ENCODE measurements at places on chromosomes 12 and 14.

- no peak for DNase-seq
Observed at GRCh38 chr12:26524862-26525465, 308.0 kb downstream of the ITPR2 start.

GRCh38 chr12:57609101-57609780 is 2.0 kb upstream of the ARHGEF25 start:
- DNase-seq, result no peak

DNA sequence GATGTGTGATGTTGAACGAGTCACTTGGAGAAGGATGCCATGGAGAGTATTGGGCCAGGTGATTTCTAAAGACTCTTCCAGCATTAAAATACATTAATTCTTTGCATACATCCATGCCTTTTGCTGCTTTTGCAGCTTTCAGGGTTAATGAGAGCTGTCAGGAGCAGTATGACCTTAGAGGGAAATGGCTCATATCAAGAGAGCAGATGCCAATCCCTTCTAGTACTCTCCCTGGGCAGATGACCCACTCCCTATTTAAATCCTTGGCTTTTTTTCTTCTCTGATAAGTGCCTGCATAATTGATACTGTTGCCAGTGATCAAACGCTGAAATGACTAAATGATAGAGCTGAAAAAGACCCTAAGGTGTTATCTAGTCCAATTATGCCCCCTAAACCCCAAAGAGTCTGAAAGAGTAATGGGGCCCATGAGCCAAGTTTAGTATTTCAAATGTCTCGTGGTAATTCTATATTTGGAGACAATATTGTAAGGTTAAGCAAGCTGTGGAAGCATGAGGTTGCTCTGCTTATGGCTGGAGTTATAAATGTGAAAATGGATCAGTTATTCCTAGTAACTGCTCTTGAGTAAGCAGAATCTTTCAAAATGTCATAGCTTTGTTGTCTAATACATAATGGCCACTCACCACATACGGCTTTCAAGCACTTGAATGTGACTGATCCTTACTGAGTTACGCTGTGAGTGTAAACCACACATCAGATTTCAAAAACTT is 137.3 kb downstream of the ETV6 start:
- no peak for DNase-seq

GRCh38 chr12:26572137-26572536 is 260.9 kb downstream of the ITPR2 start:
- no peak for DNase-seq

GRCh38 chr12:47231456-47231855 is 151.7 kb upstream of the AMIGO2 start:
- no peak for DNase-seq

DNA sequence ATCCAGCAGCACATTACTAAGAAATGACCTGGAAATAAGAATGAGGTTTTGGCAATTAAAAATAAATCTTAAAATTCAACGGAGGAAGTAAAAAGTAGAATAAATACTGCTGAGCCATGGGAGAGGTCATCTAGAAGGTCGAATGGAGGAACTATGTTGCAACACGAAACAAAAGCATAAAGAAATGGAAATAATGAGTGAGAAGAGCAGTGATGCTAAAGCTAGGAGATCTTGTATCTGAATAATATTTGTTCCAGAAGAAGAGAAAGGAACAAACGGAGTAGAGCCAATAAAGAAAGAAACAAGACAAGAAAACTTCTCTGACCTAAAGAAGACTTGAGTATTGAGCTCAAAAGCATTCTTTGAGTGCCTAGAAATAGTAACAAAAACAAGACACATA is 6.6 kb upstream of the KRT7 start:
- no peak for DNase-seq

- DNase-seq, result no peak
Observed at GRCh38 chr14:53630336-53630735, 326.3 kb downstream of the BMP4 start.

DNA sequence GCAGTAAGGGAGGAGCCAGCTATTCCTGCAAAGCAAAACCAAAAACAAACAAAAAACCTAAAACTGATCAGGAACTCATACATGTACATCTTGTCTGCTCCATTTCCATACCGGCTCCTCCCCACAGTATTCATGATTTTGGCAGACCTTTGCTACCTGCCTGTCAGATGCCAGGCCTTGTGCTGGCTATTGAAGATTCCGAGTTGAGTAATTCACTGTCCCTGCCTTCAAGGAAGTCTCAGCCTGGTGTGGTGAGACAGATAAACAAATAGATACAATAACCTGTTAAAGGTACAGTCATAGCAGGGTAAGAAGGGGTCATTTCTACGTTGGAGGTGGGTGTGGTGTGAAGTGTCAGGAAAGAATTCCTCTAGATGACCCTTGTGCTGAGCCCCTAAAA is 42.7 kb downstream of the SUSD6 start:
- no peak for DNase-seq

DNA sequence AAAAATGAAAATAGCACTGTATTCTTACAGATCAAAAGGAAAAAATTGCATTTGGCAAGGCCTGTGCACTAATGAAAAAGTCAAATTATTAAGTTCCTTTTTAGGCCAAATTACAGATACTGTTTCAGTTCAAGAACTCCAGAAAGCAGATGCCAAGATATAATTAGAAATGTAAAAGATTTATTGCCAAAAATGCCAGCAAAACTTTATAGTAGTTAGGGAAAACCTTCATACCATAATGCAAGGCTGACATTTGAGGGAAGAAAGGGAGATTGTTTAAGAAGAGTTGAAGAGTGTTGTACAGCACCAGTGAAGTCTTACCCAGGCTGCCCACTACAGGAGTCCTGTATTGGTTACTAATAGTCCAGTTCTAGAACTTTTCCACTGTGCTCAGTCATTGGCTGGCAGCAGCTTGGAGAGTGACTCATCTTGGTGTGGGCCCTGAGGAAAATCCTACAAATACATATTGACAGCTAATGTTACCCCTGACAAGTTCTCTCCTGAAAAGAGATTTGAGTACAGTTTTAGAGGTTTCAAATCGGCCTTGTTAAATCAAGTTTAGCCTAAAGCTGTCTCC is 600.4 kb downstream of the C12orf50 start:
- DNase-seq, result no peak

DNA sequence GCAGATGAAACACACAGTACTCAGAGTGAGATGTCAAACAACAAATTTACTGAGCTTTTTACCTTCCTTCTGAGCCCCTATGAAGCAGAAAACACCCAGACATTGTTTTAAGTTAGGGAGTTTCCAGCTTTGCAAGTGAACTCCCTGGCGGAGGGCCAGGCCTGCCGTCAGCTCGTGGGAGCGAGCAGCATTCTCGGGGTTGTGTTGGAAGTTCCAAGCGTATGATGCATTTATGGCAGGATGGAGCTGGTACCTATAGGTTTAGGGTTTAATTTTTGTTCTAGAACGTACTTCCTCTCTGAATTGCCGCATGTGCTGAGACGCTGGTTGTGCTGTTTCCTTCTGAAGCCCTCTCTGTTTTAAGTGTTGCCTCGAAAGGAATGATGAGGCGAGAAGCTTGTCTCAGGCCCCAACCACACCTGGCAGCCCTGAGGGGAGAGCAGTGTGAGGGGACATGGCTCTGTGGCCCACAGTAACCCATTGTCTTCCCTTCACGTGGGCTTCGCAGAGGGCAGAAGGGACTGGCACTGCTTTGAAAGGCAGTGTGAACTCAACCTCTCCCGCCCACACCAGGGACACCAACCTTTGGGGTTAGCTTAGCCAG is 76.6 kb downstream of the SSPN start:
- peak; percentile 72 for DNase-seq

- no peak for DNase-seq
Observed at GRCh38 chr14:45057349-45057748, 26.6 kb upstream of the PRPF39 start.

GRCh38 chr12:130320536-130320935 is 17.2 kb upstream of the PIWIL1 start:
- DNase-seq, result no peak

DNA sequence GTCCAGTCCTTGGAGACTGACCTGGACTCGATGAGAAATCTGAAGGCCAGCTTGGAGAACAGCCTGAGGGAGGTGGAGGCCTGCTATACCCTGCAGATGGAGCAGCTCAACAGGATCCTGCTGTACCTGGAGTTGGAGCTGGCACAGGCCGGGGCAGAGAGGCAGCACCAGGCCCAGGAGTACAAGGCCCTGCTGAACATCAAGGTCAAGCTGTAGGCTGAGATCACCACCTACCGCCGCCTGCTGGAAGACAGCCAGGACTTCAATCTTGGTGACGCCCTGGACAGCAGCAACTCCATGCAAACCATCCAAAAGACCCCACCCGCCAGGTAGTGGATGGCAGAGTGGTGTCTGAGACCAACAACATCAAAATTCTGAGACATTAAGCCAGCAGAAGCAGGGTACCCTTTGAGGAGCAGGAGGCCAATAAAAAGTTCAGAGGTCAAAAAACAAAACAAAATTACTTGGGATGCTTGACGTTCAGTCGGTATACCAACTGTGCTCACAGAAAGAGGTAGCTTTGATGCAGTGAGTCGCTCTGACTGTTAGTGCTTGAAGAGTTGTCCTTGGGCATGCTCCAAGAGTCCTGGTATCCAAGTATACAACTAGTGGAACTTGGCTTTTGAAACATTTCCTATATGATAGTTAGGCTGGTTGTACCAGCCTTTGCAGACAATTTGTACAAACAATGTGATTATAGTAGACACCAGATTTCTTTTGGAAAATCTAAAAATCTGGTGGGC is 4.8 kb downstream of the MED6 start:
- DNase-seq, result no peak

DNA sequence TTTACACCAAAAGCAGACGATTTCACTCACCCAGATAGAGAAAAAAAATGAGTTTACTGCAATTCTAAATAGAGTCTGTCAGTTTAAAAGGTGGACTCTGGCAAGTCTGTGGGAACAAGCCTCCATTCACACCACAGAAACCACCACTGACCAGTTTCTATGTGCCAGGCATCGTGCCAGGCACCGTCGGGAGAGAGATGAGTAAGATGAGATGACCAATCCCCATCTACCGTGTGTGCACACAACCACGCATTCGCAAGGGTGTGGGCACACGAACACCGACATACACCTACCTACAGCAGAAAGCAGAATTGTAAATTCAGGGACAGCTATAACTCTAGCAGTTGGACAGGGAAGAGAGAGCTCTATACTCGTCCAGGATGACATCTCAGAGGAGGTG is 58.3 kb downstream of the PRIMA1 start:
- DNase-seq, result no peak

DNA sequence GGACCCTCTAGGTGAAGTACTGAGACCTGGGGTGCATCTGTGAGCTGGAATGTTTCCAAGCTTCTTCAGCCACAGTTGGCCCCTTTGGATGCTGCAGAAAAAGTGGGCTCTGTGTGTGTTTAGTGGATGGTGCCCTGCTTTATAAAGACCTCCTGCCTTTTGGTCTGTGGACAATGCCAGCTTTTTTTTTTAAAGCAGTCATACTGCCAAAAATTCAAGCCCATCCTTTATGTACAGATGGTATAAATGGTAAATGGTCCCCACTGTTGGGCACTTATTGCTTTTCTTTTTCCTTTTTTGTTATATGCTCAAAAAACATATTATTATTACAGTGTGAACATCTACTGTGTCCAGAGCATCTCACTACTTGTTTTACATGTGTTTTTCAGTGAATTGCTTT is 81.1 kb downstream of the SMOC1 start:
- no peak for DNase-seq

DNA sequence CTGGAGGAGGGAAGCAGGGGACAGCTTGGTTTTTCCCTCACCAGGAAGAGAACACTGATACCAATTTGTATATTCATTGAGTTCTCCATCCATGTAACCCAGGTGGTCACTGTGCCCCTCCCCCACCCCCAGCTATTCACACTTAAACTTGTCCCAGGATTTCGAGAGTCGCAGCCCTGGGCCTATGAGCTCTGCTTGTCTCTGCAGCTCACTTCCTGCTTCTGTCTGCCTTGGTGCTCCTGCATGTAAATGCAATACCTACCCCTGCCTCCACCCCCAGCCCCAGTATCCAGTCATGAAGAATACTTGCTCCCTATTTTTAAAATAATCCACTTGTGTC is 452.2 kb downstream of the BCL11B start:
- DNase-seq, result no peak

DNA sequence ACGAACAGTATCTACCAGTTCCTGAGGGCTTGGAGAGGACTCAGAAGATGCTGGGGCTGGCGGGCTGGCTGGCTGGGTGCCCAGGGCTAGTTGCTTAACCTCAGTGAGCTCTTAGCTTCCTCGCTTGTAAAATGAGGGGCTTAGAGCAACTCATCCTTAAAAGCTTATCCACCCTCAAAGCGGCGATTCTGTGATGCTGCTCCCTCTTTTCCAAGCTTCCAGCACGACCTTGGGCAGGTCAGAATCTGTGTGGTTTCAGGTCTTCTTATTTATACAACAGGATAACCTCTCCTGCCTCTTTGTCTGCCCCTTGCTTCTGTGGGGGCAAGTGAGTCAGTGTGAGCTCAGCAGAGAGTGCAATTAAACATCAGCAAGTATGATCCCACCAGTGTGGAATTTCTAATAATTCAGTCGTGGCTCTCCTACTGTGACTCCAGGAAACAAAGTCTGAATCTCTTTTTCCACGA is 281.8 kb downstream of the KSR2 start:
- DNase-seq, result peak; percentile 45

DNA sequence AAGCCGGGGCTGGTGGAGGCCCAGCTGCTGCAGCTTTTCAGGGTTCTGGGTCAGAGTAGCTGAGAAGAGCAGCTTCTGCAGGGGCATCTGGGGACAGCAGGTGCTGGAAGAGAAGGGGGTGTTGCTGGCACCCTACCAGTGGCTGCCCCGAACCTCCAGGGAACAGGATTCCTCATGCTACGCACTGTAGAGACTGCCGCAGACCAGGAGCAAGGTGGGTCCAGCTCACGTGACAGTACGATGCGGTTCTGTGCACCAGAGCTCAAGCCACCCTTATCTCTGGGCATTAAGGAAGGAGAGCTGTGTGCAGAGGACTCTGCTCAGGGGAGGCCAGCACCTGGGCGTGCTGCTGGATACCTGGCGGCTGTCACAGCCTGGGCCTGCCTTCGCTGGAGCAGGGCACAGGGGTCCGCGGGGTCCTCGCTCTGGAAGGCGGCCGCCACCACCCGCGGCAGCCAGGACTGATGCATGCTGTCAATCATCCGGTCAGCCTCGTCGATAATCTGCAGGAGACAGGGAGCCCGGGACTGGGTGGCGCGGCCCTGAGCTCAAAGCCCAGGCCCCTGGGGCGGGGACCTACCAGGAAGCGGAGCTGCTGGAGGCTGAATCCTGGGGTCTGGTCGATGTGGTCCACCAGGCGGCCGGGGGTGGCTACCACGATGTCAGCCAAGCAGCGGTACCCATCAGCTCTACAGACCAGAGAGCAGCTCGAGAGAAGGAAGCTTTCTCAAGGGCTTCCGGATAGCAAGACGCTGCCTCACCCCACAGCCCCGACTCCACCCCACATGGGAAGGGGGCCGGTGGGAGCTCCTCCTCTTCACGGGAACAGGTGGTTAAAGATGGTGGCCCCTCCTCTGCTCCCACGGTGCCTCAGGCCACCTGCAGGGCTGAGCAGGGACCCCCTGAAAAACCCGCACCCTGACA is 2.9 kb downstream of the DDX51 start:
- DNase-seq, result no peak

DNA sequence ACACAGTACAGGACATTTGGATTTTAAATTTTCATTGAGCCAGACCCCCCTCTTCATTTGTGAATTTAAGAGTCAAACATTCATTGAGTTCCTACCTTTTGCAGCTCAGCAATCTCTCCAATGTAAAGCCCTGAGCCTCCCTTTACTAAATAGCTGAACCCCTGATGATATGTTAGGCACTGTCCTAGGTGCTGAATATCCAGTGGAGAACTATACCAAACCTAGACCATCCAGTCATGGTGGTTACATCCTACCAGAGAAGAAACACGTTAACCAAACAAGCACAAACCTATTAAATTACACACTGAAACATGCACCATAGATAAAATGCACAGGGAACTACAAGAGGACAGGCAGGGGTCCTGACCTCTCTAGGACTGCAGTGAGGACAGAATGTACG is 1585.3 kb upstream of the TMEM132C start:
- DNase-seq, result no peak
